Amniotic stem cell (primary cell): ENCODE measurements at places on chromosomes 3 and 15.

DNA sequence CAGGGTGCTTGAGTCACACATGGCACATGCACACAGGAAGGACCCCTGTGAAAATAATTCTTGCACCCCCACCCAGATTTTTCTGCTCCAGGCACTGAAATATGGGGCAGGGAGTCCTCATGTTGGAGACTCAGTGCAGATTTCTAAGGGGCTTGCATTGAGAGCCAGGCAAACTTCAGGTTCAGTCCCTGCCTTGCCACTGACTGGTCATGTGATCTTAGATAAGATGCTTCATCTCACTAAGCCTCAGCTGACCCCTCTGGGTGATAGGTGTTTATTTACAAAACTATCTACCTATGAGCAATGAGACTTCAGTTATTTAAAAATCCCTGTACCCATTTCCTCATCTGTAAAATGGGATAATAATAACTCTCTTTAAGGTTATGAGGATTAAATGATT lies 30.1 kb upstream of the C3orf80 start:
- DNase-seq = no peak

DNA sequence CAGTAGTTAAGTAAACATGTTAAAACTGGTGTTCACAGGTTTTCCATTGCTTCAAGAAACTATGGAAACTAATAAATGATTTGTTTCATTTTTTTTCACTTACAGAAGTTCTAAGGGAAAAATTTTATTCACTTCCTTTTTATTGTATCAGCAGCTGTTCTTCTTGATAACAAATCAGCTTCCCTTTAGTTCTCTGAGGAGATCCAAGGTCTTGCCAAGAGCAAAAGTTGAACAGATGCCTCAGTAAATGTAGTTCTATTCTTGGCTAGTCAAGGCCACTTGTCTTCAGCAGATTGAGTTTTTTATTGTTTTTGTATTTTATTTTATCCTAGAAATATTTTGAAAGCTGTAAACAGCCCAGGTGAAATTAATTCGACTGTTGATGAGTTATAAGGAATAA lies 41.8 kb downstream of the KCNH8 start:
- DNase-seq = no peak

DNA sequence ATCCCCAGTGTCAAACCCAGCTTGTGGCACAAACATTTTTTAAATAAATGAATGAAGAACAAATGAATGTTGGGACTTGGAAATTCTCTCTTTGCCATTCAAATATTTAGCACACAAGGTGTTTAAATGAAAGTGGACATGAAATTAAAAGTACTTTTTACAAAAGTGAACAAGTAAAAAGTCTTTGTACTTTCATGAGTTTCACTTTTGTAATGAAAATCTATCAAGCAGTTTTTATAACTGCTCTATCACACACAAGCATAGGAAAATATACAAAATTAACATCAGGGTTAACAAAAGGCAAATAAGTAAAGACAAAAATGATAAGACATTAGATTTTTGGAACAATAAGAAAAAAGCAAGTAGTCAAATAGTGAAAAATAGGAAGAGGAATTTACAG lies 83.9 kb upstream of the ARL6 start:
- DNase-seq = no peak

DNA sequence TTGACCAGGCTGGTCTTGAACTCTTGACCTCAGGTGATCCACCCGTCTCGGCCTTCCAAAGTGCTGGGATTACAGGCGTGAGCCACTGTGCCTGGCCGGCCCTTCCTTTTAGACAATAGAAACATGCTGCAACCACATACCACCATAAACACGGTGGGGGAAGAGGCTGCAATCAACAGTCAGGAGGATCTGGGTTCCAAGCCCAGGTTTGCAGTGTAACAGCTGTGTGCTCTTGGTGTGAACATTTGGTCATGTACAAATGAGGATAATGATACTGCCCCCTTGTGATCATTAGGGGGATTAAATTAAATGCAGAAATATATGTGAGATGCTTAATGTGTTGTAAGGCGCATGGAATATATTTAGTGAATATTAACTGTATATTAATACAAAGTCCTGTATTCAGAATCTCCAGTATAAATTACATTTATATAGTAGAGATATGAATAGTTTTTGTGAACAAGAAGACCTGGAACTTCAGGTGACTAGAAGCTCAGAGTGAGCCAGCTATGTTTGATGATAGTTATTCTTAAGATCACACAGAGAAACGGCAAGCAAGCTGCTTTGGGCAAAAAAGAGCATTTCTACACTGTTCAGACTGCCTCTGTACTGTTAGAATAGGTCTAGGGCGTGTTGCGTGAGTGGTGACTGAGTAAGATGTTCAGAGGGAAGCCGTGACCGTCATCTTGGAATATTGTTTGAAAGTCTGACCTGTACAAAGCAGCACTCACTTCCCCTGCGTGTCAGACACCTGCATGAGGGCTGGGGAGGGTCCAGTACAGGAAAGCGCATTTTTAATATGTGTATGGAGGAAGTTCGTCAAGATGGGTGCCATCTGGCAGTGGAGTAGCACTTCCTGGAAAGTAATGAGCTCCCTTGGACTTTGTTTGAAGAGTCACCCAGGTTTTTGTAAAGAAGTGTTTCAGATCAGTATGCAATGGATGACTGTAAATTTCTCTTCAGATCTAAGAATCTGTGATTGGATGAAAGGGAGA lies 125.8 kb downstream of the PGPEP1L start:
- no peak for DNase-seq

GRCh38 chr15:92059036-92059970 lies 205.8 kb downstream of the SLCO3A1 start:
- DNase-seq = no peak

GRCh38 chr15:39622660-39623516 lies 42.0 kb downstream of the THBS1 start:
- no peak for DNase-seq

- DNase-seq = no peak
Measured at GRCh38 chr3:142884531-142884930, 4.4 kb downstream of the PCOLCE2 start.

- DNase-seq = no peak
Measured at GRCh38 chr3:99674086-99674789, 35.8 kb downstream of the COL8A1 start.

- DNase-seq = no peak
Measured at GRCh38 chr15:38530113-38530512, 34.5 kb downstream of the RASGRP1 start.

- DNase-seq = no peak
Measured at GRCh38 chr3:127911421-127911931, 3.6 kb upstream of the KBTBD12 start.

- no peak for DNase-seq
Measured at GRCh38 chr3:28206479-28206878, 34.9 kb upstream of the CMC1 start.
